ENCODE measurements at places on chromosomes 7 and 10. TPM values are rescaled to one million over a fixed set of nuclear protein-coding genes. Genes with fewer than 3 reads are reported as not detected.

The GALNT11 gene
- total RNA-seq = 33.0 TPM

The ZCCHC24 gene
- 19.7 TPM for total RNA-seq

The PCLO gene
- total RNA-seq = 20.9 TPM

The HMX2 gene
- 0.41 TPM for total RNA-seq

GRCh38 chr10:62048919-62049623, 147.6 kb downstream of the ARID5B start:
- peak; percentile 79 for DNase-seq
- H3K27ac ChIP-seq = peak overlapping the region; percentile 91
- H3K4me1 ChIP-seq = peaks cover 57% of the 10 kb centered on the region
- peak overlapping the region; percentile 50 for H3K4me3 ChIP-seq
- no peaks in the 10 kb centered on the region for H3K27me3 ChIP-seq
- no peaks in the 10 kb centered on the region for H3K36me3 ChIP-seq

GRCh38 chr7:157432957-157433576, 96.3 kb downstream of the DNAJB6 start:
- H3K27me3 ChIP-seq = no peaks in the 10 kb centered on the region
- H3K36me3 ChIP-seq = no peaks in the 10 kb centered on the region

DNA sequence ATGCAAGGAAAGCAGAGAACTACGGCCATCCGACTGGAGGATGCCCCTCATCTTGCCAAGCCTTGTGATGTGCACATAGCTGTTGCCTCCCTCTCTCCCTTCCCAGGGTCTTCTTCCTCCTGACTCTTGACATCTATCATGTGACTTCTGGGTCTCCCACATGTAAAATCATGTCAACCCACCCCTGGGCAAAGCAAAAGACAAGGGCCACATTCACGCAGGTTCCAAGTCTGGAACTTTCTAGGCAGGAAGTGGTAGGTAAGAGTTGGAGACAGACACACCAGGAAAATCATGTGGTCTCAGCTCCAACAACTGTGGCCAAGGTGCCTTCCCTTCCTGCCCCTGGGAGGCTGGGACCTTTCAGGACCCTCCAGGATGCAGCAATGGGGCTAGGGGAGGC, 187.3 kb downstream of the CXCL12 start:
- H3K4me1 ChIP-seq = peaks cover 14% of the 10 kb centered on the region
- H3K36me3 ChIP-seq = no peaks in the 10 kb centered on the region
- H3K4me3 ChIP-seq = no peak overlapping the region
- no peaks in the 10 kb centered on the region for H3K27me3 ChIP-seq
- no peak overlapping the region for H3K27ac ChIP-seq

DNA sequence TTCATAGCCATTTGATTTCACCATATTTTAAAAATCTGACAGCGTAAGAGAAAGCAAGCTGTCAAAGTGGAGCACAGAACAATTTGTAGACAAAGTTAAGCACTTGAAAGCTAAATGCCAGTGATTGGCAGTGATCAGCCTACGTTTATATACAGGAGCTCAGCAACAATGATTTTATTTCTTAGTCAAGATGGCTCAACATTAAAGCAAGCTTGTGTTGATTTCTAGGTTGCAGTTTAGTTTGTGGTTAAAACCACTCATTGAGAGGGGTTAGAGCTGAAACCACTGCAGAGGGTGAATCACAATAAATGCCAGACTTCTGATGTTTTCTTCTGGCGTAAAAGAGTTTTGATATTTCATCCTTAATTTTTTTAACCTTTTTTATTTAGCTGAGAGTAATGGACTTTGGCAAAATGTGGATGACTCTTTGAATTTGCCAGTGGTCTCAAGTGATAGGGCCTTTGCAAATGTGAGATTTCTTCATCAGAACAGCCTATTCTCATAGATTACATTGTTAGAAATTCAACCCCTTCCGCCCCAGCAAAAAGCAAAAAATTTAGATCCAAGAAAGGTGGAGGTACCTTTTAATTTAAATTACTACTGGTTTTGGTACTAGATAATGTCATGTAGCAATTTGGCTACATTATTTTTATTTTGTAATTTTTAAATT, 73.8 kb downstream of the SHOC2 start:
- H3K36me3 ChIP-seq = no peaks in the 10 kb centered on the region
- H3K4me1 ChIP-seq = no peaks in the 10 kb centered on the region
- no peaks in the 10 kb centered on the region for H3K27me3 ChIP-seq
- no peak overlapping the region for H3K4me3 ChIP-seq

DNA sequence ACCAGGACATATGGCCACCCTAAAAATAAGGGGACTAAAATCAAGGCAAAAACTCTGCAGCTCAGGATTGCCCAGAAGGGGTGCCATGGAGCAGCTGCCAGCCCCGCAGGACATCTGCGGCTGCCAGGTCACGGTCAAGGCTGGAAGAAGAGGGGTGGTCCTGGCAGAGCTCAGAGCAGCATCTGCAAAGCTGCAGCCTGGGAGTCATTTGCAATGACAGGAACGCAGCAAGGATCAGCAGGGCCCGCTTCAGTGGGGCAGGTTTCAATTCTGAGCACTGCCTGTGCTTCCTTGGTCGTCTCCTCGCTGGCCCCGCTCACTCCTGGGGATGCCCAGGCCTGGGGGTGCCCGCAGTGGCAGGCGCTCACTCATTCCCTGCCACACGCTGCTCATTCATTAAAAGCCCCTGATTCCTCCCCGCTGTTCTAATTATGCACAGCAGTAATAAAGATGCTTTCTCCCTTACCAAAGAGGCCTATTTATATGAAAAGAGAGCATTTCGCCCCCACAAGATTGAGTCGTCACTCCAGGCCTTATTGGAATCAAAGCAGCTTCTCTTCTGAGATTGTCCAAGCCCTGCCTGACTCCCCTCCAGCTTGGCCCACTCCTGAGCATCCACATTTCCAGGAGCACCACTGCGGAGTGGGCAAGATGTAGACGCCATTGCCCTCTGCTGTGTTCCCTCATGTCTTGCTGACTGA, 4.6 kb downstream of the HSPA12A start:
- H3K27me3 ChIP-seq = peaks cover 17% of the 10 kb centered on the region
- no peaks in the 10 kb centered on the region for H3K36me3 ChIP-seq
- H3K4me3 ChIP-seq = no peak overlapping the region

DNA sequence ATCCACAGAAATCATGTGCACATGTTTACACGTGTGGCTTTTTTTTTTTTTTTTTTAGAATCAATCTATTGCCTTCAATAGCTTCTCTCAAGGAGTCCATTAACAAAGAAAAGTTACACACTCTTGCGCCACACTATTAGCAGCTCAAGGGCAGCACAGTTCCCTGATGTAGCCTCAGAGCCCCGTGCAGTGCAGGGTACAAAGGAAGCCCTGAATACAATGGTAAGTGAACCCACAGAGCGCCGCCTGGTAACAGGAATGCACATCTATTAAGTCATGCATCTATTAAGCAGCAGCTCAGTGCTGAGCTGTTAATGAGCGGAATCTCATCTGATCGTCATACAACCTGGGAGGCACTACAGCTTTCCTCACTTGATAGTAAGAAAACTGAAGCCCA, 113.7 kb upstream of the PDLIM1 start:
- no peak overlapping the region for H3K4me3 ChIP-seq
- DNase-seq = no peak
- no peaks in the 10 kb centered on the region for H3K27me3 ChIP-seq
- H3K27ac ChIP-seq = peak overlapping the region; percentile 72
- no peaks in the 10 kb centered on the region for H3K36me3 ChIP-seq

DNA sequence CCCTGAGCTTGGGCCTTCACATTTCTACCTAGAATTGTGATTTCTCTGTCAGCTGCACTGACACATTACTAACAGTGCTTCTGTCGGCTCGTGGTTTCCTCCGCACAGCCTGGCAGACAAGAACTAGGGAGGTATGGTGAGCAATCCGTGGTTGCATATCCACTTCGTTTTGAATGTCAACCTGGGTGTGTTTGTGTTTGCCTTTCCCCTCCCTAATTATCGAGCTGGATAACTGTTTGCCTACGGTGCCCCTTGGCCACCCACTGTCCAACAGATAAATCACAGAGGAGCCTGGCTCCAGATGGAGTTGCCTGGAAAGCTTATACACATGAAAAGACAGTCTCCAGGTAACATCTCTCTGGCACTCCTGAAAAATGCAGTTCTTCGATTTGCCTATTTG, 228.8 kb downstream of the TRIL start:
- H3K36me3 ChIP-seq = no peaks in the 10 kb centered on the region
- DNase-seq = no peak
- no peak overlapping the region for H3K27ac ChIP-seq

GRCh38 chr7:157412021-157412443, 75.2 kb downstream of the DNAJB6 start:
- no peaks in the 10 kb centered on the region for H3K27me3 ChIP-seq
- H3K4me1 ChIP-seq = no peaks in the 10 kb centered on the region
- no peak for DNase-seq
- no peak overlapping the region for H3K27ac ChIP-seq
- no peaks in the 10 kb centered on the region for H3K36me3 ChIP-seq

- H3K27ac ChIP-seq = peak overlapping the region; percentile 35
- DNase-seq = no peak
- no peaks in the 10 kb centered on the region for H3K27me3 ChIP-seq
- no peak overlapping the region for H3K4me3 ChIP-seq
These were observed 9.3 kb upstream of the FAM180A start for GRCh38 chr7:135757719-135758411.

GRCh38 chr7:36781011-36781738, 56.9 kb upstream of the AOAH start:
- no peak for DNase-seq
- H3K4me1 ChIP-seq = peaks cover 4% of the 10 kb centered on the region
- H3K27me3 ChIP-seq = no peaks in the 10 kb centered on the region
- H3K4me3 ChIP-seq = no peak overlapping the region

All from transverse colon (tissue), 4 donors.